Ovary (tissue), 10 donors: ENCODE measurements at places on chromosomes 11 and 22.

DNA sequence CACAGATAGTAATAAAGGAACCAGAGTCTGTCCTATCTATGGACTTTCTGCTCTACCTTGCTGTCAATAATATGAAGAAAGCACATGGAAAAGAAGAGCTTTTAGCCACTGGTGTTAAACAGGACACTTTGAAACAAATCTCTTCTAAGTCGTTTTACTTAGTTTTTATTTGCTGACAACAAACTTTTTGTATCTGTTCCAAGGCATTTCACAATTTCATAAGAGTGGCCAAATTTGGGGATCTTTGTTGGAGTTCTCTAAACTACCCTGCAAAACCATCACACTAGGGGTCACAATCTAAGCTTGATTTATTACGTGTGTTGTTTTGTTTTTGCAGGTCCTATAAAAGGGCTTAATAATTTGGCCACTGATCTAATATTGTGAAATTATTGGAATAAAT lies 54.4 kb downstream of the BBOX1 start:
- DNase-seq, result no peak

- DNase-seq, result no peak
These were observed 45.0 kb downstream of the LARGE2 start for GRCh38 chr11:45967506-45967905.

DNA sequence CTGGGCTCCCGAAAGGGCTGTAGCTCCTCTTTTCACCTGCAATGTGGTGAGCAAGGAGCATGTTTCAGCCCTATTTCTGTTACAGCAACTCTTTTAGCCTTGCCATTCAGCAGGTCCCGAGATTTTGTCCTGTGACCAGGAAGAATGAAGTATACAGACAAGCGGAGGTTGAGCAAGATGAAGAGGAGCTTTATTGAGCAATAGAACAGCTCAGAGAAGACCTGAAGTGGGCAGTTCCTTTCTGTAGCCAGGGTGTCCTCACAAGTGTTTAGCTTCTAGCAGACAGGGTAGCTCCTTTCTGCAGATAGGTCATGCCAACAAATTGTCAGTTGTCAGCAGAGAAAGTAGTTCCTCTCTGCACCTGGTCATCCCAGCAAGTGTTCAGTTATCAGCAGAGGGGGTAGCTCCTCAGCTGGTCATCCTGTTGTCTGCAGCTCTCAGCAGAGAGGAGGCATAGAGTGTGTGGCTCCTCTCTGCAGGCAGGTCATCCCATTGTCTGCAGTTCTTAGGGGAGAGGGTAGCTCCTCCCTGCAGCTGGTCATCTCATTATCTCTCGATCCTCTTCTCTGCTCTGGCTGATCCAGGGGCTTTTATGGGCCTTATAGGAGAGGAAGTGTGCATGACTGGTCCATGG lies 5.4 kb upstream of the OR56A4 start:
- no peak for DNase-seq

DNA sequence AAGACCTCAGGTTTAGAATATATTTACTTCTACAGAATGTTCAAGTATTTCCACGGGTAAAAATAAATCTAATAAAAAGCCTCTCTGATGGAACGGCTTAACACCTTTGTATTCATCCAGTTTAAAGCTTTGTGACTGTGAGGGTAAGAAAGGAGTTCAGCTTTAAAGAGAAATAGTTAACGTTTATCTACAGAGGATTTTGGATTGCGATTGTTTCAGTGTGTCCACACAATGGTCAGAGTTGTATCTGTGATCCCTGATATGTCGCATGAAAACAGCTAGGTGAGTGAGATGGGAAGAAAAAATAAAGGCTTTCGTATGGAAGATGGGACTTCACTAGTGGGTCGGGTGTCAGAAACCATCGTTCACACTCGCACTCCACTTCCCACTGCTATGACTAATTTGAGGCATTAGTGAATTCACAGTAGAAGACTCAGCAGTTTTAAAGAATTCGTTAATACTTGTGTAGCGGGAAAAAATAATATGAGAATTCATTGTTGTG lies 1.6 kb downstream of the APLP2 start:
- DNase-seq, result no peak

GRCh38 chr11:124743050-124743449 lies 3.3 kb downstream of the NRGN start:
- DNase-seq, result no peak

DNA sequence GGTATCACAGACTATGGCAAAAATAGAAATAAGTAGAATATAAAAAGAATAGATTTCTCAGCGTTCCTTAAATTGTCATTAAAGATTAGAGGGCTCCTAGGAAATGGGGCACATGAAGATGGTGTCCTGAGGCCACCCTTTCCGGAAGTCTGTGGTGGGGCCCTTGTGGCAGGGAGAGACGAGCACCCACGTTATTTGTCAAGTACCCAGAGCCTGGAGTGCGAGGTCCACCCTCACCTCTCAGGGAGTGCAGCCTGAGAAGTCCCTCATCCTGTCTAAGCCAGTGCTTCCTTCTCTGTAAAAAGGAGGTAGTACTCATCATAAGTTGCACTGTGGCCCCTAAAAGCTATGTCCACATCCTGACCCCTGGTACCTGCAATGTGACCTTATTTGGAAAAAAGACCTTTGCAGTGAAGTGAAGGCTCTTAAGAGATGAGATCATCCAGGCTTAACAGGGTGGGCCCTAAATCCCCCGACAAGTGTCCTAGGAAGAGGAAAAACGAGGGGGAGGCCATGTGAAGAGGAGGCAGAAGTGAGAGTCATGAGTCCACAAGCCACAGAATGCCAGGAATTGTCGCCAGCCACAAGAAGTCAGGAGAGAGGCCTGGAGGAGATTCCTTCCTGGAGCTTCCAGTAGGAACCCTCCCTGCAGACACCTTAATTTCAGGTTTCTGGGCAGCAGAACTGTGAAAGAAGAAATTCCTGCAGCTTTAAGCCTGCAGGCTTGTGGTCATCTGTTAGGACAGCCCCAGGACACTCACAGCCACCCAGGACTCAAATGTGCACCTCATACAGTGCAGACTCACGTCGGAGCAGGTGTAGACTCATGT lies 76.8 kb upstream of the CCND1 start:
- no peak for DNase-seq

GRCh38 chr11:35781861-35782470 lies 119.4 kb downstream of the TRIM44 start:
- no peak for DNase-seq

DNA sequence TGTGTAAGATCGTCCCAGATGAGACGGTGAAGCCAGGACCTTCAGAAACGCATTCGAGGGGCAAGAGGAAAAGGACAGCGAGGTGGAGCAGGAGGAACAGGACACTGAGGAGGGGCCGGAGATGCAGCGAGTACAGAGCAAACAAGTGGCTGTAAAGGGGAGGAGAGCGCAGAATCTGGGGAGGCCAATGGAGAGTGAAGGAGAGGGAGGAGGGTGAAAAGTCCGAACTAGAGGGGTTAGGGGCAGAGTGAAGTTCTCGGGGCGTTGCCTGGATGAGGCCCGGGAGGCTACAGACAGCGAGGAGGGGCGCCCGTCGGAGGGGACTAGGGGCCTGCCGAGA lies 8.8 kb upstream of the PPIL2 start:
- no peak for DNase-seq

GRCh38 chr11:76234416-76235232 lies 28.3 kb upstream of the WNT11 start:
- peak; percentile 77 for DNase-seq

GRCh38 chr22:49633010-49633324 lies 194.7 kb downstream of the BRD1 start:
- no peak for DNase-seq

DNA sequence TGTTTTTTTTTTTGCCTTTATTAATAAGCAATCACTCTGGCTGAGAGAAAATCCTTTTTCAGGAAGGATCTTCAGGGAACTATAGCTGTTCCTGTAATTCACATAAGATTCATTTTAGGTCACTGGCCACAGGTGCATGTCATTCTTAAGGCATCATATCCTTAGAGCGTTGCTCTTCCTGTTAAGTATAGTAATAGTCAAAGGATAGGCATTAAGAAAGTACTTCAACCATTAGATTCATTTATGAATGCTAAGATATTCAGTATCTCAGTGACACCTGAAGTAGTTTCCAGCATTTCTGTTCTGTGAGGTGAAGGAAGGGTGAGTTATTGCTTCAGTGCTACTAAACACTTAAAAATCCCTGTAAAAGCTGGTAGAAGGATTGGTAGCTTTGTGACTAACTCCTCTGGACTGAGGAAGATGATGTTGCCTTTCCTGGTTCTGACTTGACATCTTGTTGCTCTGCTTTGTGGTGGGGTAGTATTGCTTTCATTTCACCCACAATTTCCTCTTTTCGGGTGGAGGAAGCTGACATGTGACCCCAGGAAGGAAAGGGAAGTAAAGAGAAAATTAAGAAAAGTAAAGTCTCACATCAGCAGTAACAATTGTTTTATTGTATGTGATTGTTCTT lies 34.7 kb downstream of the RNF169 start:
- DNase-seq, result no peak

DNA sequence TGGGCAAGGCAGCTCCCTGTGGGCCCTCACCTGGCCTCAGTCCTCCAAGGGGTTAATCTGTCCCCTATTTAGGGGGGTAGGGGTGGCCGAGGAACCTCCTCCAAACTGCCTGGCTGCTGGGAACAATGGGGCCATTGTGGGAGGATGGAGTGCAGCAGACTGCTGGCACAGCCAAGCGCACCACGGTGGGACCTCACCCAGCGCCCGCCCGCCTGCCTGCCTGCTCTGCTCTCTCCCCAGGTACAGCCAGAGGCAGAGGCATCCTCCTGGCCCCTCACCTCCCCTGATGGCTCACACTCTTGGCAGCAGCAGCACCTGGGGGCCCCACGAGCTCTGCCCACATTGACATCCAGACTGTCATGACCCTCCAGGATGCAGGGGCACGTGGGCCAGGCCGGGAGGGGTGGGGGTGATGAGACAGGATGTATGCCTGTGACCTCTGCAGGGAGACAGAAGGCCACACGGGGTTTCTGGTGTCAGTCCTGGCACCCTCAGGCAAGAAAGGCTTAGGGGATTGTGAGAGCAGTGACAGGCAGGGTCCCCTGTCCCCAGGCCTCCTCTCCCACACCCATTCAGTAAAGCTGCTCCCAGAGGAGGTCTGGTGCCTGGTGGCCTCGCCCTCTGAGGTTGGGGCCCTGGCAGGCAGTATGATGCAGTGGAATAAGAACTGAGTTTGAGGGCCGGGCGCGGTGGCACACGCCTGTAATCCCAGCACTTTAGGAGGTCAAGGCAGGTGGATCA lies 11.4 kb downstream of the BCL9L start:
- DNase-seq, result peak; percentile 24

DNA sequence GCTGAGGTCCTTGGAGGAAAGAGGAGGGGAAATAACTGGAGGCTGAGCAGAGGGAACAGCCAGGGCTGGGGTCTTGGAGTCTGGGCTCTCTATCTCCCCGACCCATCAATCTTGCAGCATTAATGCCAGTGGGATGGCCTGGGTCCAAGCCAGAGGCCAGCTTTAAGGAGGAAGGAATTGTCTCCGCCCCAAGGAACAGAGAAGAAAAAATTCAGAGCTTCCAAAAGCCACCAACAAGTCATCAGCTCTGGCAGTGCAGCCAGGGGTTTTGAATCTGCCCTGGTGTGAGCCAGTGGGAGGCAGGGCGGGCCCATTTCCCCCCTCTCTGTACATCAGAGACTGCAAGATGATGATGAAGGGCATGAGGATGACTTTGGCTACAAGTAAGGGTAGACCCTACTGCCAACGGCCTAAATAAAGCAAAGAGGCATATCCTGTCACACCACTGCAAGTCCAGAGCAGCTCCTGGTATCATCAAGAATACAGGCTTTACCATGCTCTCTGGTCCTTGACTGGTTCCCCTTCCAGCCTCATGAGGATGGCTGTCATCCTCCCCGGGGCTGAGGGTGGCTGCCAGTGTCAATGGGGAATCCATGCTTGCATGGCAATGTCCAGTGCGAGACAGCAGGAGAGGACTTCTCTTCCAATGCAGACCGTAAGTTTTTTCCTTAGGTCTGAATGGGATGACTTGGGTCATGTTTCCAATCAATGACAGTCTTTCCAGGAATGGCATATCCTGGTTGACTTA lies 34.4 kb downstream of the LRRC32 start:
- DNase-seq, result no peak

GRCh38 chr22:45548991-45549761 lies 46.5 kb downstream of the FBLN1 start:
- DNase-seq, result peak; percentile 52

GRCh38 chr11:372809-373715 lies 3.8 kb downstream of the B4GALNT4 start:
- no peak for DNase-seq

- DNase-seq, result no peak
These were observed 110.6 kb downstream of the SGSM3 start for GRCh38 chr22:40480996-40481395.

DNA sequence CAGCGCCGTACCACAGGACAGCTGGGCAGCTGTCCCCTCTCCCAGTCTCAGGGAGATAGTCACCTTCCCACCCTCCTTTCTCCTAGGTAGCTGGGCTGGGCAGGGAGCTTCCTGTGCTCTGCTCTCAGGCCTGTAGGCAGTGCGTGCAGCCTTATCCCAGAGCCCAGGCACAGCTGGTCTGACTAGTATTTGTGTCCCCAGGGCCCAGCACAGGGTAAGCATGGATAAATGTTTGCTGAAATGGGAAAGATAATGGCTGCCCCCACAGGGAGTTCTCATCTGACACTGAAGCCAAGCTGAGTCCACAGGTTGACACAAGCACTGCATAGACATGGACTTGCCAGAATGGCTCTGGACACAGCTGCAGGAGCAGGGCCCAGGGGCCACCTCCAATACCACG lies 9.8 kb downstream of the SLC15A3 start:
- no peak for DNase-seq

DNA sequence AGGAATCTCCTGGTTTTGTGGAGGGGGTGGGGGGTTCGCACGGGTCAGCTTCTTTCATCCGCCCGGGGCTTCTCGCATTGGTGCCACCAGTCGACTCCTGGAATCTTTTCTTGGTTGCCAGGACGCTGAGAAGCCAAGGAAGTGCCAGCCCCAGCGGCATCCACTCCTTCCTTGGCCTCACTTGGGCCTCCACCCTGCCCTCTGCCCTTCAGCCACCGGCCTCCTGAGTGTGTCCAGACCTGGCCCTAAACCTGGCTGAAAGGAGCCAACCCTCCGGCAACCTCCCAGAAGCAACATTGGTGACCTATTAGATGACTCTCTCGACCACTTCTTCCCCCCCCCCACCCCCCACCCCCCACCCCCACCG lies 518 bp upstream of the GALNT18 start:
- DNase-seq, result no peak

DNA sequence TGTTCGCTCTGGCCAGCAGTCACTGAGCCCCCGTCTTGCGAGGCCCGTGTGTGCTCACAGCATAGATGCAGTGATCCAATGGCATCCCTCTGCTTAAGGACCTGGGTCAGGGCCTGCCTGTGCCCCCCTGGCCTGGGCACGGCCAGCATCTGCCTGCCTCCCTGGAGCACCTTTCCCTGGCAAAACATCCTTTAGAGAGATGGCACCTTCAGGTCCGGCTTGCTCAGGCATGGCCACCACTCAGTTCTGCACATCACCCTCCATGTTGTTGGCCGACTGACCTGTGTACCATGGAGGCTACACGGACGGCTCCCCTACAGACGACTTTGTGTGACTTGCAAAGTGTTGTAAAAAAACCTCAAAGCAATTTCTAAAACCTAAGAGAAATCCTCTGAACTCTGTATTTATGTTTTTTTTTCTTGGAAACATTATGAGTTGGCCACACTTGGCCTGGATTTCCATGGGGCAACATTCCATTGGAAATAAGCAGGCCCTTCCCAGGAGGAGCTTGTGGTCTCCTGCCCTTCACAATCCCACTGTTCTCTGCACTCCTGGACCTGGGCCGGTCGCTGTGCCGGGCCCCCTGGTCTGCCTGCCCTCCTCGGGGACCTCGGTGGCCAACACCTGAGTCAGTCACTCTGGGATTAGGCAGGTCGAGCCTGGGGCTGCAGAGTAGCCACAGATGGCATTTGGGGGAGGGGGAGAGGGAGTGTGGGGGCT lies 592.4 kb downstream of the TBC1D22A start:
- DNase-seq, result no peak
